Airway epithelial cell (primary cell): ENCODE measurements at places on chromosomes 11 and 22. TPM values are rescaled to one million over a fixed set of nuclear protein-coding genes. Genes with fewer than 3 reads are reported as not detected.

MAJIN gene
- not detected in 2 replicates for total RNA-seq

GPHA2 gene
- total RNA-seq: not detected in 2 replicates

C22orf31 gene
- not detected in 2 replicates for total RNA-seq

TTC38 gene
- 10.1 and 15.2 TPM in 2 replicates for total RNA-seq

DSCAML1 gene
- 0.05 TPM in 1 of 2 replicates, not detected in the other for total RNA-seq

IL18 gene
- 59.2 and 62.4 TPM in 2 replicates for total RNA-seq

OR51B5 gene
- total RNA-seq: not detected in 2 replicates

NAV2 gene
- 21.4 and 24.5 TPM in 2 replicates for total RNA-seq

DDB1 gene
- 145 and 181 TPM in 2 replicates for total RNA-seq

GDPD4 gene
- total RNA-seq: not detected in 2 replicates

SCN4B gene
- 1.6 and 2.3 TPM in 2 replicates for total RNA-seq

APOL6 gene
- total RNA-seq: 1.7 and 2.4 TPM in 2 replicates

CCDC15 gene
- total RNA-seq: 1.7 and 2.5 TPM in 2 replicates

DDIAS gene
- 8.7 and 10.4 TPM in 2 replicates for total RNA-seq

FREY1 gene
- total RNA-seq: 0.21 and 0.23 TPM in 2 replicates

OR6A2 gene
- not detected in 2 replicates for total RNA-seq

KCNK4 gene
- total RNA-seq: not detected in 2 replicates

LSP1 gene
- 0.23 and 1.1 TPM in 2 replicates for total RNA-seq

TMEM86A gene
- 1.2 and 1.3 TPM in 2 replicates for total RNA-seq

BID gene
- 28.4 and 53.2 TPM in 2 replicates for total RNA-seq

MYO18B gene
- total RNA-seq: not detected in 2 replicates

USP35 gene
- 4.6 and 5.8 TPM in 2 replicates for total RNA-seq

FJX1 gene
- 72.9 and 76.9 TPM in 2 replicates for total RNA-seq

ELFN2 gene
- 3.2 and 4.7 TPM in 2 replicates for total RNA-seq

MS4A15 gene
- total RNA-seq: not detected in 2 replicates

KRTAP5-7 gene
- not detected in 2 replicates for total RNA-seq

TRPM5 gene
- not detected in 2 replicates for total RNA-seq

UBTFL1 gene
- total RNA-seq: not detected in 2 replicates

APOL3 gene
- total RNA-seq: not detected in 2 replicates

OMP gene
- total RNA-seq: 3.3 TPM in 1 of 2 replicates, not detected in the other

MS4A4A gene
- total RNA-seq: not detected in 2 replicates

SUSD2 gene
- 1.3 and 1.7 TPM in 2 replicates for total RNA-seq

EI24 gene
- 184 and 201 TPM in 2 replicates for total RNA-seq

NAALAD2 gene
- not detected in 2 replicates for total RNA-seq

DBX1 gene
- total RNA-seq: not detected in 2 replicates

OR5B21 gene
- total RNA-seq: not detected in 2 replicates

OR2AT4 gene
- not detected in 2 replicates for total RNA-seq

TEX54 gene
- total RNA-seq: not detected in 2 replicates

PCNX3 gene
- 33.0 and 43.0 TPM in 2 replicates for total RNA-seq

LGALS12 gene
- not detected in 2 replicates for total RNA-seq

LIMK2 gene
- total RNA-seq: 103 and 132 TPM in 2 replicates

PACS1 gene
- total RNA-seq: 23.6 and 24.8 TPM in 2 replicates

CSTPP1 gene
- total RNA-seq: 16.2 and 31.2 TPM in 2 replicates

HSPB2 gene
- not detected in 2 replicates for total RNA-seq

MMP8 gene
- not detected in 2 replicates for total RNA-seq

COMMD9 gene
- total RNA-seq: 46.8 and 51.6 TPM in 2 replicates

TSPAN18 gene
- total RNA-seq: 0.84 TPM in 1 of 2 replicates, not detected in the other

LMF2 gene
- 46.5 and 55.9 TPM in 2 replicates for total RNA-seq

LIPT2 gene
- 1.5 and 4.4 TPM in 2 replicates for total RNA-seq
